ENCODE measurements at places on chromosomes 5 and 9. TPM values are rescaled to one million over a fixed set of nuclear protein-coding genes. Genes with fewer than 3 reads are reported as not detected.

PHYHD1 gene
- 15.2 TPM for total RNA-seq

PCDHGA1 gene
- 0.38 TPM for total RNA-seq

SPAG8 gene
- 1.7 TPM for total RNA-seq

CLPTM1L gene
- 89.4 TPM for total RNA-seq

IFNK gene
- total RNA-seq: not detected

PCDHGA8 gene
- total RNA-seq: 3.0 TPM

BTNL3 gene
- total RNA-seq: not detected

SREK1 gene
- 41.1 TPM for total RNA-seq

FGFR4 gene
- 123 TPM for total RNA-seq

SHISAL2B gene
- 106 TPM for total RNA-seq

HRH2 gene
- 2.7 TPM for total RNA-seq

DNA sequence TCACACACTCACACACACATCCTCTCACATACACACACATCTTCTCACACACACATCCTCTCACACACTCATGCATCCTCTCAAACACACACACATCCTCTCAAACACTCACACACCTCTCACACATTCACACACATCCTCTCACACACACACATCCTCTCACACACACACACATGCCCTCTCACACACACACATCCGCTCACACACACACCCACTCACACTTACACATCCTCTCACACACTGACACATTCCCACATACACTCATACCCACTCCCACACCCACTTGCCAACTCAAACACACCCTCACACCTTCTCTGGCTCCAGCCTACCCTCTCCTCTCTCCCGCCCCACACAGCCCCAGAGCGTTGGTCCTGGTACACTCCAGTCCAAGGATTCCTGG is 127.9 kb upstream of the SLC30A5 start:
- no peak for DNase-seq

GRCh38 chr5:41127967-41128690 is 57.0 kb upstream of the MROH2B start:
- DNase-seq: no peak

DNA sequence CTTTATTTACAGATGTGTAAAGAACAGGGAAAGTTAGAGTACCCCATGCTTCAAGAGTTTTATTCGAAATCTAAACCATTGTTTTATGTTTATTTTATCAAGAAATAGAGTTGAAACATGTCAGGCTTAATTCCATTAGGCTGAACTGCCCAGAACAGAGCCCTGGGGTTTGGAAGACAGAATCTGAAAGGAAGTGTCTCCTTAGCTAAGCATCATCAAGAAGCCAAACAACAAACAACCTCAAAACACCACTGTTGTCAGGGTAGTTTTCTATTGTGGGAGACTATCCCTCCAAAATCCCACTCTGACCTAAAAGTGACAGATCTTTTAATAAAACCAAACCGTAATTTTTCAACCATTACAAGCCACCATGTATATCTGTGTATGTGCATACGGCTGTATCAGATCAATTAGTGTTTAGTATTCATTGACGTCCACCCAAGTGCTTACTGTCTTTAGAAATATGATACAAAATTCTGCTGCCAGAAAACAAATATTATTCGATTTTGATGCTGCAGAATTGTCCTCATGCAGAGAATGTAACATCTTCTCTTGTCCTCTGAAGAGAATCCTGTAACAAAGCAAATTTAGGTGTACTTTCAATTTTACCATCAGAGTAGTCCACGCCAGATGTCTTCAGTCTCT is 271.9 kb upstream of the TMEM161B start:
- DNase-seq: no peak

DNA sequence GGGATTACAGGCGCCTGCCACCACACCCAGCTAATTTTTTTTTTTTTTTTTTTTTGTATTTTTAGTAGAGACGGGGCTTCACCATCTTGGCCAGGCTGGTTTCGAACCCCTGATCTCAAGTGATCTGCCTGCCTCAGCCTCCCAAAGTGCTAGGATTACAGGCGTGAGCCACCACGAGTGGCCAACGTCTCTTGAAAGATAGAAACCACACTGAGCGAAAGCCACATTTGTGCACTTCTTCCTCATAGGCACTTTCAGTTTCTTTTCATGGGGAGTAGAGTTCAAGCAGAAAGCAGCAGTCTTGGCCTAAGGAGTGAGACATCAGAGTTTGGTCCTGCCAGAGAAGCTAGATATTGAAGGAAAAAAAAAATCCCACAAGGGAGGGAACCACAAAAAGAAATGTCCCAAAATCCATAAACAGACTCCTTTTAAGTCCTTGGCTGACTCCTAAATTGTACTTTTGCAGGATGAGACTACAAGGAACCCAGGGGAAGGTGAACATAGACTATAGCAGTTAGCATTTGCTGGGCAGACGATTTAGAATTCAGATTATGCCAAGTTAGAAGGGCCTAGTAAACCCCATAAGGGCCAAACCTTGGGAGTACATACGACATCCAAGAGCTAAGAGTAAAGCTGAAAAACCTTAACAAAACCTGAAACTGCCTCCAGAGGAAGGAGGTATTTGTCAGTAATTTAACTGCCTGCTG is 43.9 kb upstream of the GLIPR2 start:
- no peak for DNase-seq

DNA sequence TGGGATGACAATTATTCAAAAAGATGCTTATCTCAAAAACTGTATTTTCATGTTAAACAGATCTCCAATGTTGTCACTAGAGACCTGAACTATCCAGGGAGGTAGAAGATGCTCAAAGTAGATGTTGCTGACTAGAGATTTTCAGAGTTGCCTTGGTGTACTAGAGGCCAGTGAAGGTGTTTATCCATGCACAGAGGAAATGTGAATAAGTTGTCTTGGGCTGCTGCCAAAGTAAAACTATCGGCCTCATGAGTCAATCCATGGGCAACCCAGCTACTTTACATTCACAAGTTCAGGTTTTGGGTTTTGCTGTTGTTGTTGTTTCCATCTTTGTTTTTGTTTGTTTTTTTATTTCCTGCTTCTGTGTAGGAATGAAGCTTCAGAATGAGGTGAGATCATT is 141.1 kb upstream of the RANBP3L start:
- DNase-seq: no peak

GRCh38 chr5:174991847-174992246 is 267.5 kb downstream of the MSX2 start:
- DNase-seq: no peak

DNA sequence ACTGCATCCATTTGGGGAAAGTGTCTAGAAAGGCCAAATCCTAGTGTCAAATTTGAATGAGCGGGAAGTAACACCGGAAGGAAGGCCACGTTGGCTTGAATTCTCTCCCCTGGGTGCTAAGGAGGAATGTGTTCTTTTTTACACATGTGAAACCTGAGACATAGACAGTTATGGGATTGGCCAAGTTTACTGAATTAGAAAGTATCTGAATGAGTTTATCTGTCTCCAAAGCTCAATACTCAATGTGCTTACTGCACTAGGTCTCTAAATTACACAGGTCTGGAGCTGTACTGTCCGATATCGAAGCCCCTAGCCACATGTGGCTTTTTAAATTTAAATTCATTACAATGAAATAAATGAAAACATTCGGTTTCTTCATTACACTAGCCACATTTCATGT is 6.0 kb downstream of the DMRT1 start:
- DNase-seq: no peak

DNA sequence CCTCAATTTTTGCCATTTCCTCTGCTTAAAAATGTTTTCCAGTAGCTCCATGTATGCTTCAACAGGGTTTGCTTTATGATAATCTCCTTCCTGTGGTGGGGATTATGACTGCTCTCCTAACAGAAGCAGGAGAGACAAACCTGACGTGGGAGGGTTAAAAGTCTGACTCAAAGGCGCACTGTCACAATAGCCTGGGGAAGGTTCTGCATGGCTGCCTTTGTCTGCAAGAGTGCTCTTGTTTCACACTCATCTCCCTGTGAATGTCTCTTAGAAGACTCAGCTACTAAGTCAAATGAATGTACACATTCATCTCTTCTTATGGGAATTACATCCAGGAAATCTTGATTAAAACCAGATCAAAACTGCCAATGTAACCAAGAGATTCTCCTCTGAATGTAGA is 90.9 kb upstream of the MTAP start:
- peak; percentile 61 for DNase-seq

DNA sequence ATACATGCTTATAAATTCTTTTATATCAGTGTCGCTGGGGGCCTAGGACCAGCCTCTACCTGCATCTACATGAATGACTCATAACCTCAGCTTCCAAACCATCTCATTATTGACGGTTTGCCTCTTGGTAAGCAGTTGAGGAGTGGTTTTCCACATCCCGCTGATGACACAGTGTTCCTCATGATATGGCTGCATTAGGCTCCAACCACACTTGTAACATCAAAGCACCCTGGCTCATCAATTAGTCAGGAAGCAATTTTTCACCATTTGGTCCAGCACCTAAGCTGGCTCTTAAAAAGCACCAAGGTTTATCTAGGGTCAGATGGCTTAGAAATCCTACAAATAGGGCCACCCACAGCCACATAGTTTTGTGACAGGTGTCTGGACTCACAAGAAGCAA is 402.4 kb downstream of the ARHGEF28 start:
- no peak for DNase-seq

- DNase-seq: no peak
These were observed 557.8 kb upstream of the TLE4 start for GRCh38 chr9:79013715-79014610.

GRCh38 chr5:71705421-71705820 is 13.7 kb upstream of the CARTPT start:
- DNase-seq: no peak

DNA sequence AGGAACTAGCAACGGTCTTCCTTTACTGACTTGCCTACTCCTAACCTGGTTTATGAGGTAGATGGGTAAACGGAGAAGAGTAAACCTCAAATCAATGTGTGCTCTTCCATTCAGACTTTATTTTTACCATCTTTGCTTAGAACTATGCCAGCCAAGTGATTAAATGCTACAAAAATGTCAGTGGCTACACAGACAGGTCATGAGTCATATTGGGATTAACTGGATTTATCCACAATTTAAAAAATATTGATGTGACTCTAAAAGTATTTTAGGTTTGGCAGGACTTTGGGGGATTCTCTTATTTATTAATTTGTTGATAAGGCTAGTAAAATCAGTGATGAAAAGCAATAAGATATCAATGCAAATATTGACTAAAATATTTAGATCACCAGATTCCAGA is 275.0 kb downstream of the PLK2 start:
- DNase-seq: no peak

DNA sequence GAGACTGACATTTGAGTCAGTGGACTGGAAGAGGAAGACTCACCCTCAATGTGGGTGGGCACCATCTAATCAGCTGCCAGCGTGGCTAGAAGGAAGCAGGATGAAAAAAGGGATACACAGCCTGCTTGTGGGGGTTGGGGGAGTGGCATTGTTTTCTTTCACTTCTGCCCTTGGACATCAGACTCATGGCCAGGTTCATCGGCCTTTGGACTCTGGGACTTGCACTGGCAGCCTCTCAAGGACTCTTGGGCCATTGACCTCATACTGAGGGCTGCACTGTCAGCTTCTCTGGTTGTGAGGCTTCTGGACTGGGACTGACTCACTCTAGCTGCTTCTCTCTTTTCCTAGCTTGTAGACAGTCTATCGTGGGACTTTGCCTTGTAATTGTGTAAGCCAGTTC is 374.9 kb downstream of the TLE1 start:
- DNase-seq: no peak

DNA sequence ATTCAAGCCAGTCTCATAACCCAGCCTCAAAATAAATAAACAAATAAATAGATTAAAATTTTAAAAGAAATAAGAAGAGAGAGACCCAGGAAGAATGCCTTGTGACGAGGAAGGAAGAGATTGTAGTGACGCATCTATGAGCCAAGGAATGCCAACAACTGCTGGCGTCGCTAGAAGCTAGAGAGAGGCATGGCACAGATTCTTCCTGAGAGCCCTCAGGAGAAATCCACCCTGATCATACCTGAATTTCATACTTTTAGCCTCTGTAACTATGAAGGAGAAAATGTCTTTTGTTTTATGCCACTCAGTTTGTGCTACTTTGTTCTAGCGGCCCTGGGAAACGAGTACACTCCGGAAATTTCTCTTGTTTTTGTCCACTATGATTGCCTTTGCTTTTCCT is 103.9 kb downstream of the C9orf50 start:
- DNase-seq: no peak

- peak; percentile 93 for DNase-seq
These were observed at the start of gene DRD1 for GRCh38 chr5:175444060-175444904. TSS of gene DRD1 (minus strand) at chr5:175444182. CDS start at chr5:175443099, 1,083 bp downstream.

DNA sequence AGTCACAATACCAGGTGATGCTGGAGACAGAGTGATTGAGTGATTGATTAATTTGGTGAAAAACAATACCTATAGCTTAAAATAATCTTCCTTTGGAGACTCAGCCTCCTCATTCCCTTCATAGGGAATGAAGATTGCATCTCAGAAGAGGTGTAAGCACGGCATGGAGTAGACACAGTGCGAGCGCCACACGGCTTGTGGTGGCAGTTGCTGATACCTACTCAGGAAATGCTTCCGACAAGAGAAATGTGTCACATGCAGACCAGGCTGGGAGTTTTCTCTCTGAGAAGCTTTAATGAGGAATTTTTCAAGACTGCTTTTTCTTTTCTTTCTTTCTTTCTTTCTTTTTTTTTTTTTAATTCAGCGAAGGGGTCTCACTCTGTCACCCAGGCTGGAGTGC is 211.8 kb upstream of the OTULINL start:
- DNase-seq: no peak

DNA sequence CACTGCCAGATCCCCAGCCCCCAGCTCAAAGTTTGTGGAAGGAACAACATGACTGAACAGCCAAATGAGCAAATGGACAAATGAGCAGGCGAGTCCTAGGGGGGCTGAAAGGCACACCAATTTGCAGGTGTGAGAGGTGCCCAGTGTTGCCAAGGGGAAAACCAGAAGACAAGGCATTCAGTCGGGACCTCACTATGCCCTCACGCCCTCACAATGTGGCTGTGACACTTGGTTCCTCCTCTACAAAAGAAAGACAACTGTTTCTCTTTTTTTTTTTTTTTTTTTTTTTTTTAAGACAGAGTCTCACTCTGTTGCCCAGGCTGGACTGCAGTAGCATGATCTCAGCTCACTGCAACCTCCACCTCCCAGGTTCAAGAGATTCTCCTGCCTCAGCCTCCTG is 28.0 kb downstream of the TNIP1 start:
- DNase-seq: no peak

DNA sequence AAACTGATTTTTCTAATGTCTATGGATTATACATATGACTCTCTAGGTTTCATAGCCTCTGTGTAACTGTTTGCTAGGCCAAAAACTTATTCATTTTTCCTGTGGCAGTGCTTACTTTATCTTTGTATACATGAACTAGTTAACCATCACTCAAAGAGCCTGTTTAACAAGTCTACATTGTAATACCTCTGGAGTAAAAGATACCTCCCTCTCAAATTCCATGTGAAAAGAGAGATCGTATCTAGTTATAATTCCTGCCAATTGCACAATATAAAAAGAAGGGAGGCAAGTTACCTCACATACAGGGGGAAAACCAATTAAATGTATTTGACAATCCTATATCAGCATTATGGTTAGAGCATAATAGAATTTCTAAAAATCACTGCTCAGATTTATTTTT is 271.9 kb upstream of the ST8SIA4 start:
- no peak for DNase-seq

GRCh38 chr5:145027286-145027685 is 807.9 kb downstream of the PRELID2 start:
- no peak for DNase-seq

All from endodermal cell (in vitro differentiated cells).